ENCODE measurements at places on chromosomes 2 and 18.
A peak's percentile ranks its signal among the peaks of the same experiment; 100 is the strongest.

- no peak for DNase-seq
Measured at GRCh38 chr2:44351088-44351487, 10.2 kb downstream of the PREPL start.

- DNase-seq: no peak
Measured at GRCh38 chr2:16011621-16011960, 71.2 kb downstream of the MYCN start.

DNA sequence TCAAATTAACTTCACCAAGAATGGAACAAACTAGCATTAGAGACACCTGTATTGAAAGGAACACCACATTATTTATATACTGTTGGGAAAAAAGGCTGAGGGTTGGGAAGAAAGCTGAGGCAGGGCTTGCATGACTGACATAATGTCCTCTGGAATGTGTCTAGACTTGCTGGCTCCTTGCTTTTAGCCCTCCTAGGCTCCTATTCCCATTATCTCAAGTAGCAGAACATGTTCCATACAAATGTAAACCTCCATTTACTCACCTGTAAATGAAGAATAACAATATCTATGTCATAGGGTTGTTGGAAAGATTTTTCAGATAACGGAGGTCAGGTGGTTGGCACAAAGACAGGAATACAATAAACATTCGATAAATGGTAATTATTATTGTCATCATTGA is 976 bp upstream of the ACADL start:
- DNase-seq: no peak

- DNase-seq: no peak
Measured at GRCh38 chr2:26997394-26997793, 27.0 kb downstream of the MAPRE3 start.

DNA sequence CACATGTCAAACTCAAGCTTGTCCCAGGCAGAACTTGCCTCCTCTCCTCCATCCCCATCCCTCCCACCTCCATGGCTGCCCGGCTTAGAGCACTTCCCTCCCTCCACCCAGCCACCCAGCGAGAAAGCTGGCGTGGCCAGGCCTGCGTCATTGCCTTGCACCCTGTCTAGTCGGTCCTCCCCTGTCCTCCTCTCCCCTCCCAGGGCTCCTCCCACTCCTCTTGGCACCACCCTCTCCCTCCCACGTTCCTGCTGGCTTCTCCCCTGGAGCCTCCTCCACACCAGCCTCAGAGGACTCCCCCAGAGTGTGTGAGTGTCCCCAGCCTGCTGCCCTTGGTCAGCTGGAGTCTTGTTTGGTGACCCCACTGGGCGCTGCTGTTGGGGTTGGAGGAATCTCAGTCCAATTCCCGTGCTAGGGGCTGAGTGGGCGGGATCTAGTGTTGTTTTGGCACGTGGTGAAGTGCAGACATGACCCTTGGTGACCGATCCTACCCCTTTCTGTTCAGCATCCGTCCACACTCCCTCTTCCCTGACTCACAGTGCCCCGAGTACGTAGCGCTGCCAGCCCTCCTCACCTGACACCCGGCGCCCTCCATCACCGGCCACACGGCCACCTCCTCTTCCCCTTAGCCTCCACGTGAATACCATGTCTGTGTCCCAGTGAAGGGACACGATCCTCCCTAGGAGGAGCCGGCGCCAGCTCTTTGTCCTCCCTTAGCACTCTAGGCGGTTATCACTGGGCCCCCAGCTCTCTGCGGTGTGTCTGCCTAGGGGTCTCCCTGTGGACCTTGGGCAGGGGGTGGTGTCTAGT is 41.4 kb downstream of the ATP6V1C2 start:
- DNase-seq: no peak

- no peak for DNase-seq
Measured at GRCh38 chr2:55869637-55870325, 53.8 kb downstream of the EFEMP1 start.

GRCh38 chr2:26454561-26455001 is 23.3 kb downstream of the OTOF start:
- no peak for DNase-seq

DNA sequence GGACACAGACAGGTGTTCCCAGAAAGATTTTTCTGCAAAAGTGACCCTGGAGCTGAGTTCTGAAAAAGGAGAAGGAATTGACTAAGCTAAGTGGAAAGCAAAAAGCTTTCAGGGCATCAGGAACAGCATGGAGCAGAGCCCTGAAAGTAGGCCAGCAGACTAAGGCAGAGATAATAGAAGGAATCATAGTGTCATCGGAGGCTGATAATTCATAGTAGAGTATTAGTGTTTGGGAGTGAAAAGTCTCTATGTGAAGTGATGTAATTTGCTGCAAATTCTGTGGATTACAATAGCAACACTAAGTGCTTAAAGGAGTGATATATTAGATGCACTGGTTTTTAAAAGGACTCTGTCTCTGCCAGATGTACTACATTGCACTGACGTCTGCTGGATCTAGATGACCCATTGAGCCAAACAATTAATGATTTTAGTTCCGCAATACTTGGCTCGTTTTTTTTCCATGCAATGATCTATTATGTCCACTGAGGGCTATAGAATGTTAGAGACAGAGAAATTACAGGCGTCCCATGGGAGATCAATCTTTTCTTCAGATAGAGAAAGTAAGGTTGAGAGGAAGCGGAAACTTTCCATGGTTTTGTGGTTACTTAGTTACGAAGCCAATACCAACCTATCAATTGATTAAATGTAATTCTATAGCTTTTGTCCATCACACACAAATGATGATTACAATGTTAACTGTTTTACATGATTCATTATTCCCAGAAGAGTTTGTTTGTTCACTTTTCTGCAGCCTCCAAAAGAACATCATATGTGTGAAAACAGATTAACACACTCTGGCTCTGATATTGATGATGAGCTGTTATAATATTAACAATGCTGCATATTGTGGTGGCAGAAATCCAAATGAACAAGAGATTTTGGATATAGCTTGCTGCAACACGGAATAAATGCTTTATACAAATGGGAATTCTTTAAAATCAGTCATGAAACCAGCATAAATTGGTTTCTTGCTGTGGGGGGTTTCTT is 143.7 kb downstream of the MC4R start:
- no peak for DNase-seq

DNA sequence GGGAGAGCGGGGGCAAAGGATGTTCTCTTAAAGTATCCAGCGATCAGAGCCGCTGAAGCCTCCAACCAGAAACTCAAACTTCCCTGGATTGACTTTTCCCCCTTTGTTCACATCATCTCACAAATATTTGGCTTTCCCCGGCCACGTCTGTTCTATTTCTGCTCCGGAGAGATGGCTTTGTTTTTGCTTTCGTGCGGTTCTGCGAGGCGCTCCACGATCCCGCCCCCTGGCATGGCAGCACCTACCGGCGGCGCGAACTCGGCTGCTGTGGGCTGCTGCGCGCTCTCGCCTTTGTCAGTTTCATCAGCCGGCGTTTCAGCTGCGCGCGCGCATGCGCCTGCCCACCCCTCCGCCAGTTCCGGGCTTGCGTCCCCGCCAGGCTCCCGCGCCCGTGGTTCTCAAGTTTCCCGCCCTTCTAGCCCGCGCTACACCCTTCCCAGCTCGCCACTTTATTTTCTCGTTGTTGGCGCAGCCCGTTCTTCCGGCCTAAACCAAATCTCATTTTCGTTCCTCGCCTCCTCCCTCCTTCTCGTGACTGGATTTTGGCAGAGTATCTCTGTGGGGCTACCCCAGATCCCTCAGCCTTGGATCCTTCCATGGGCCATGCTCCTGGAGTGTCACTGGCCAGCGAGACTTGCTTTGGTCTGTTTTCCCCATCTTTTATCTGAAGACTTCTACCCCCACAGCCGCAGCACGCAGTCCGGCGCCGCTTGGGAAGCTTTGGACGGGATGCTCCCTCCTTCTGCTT is 98.0 kb downstream of the INSIG2 start:
- peak; percentile 90 for DNase-seq

DNA sequence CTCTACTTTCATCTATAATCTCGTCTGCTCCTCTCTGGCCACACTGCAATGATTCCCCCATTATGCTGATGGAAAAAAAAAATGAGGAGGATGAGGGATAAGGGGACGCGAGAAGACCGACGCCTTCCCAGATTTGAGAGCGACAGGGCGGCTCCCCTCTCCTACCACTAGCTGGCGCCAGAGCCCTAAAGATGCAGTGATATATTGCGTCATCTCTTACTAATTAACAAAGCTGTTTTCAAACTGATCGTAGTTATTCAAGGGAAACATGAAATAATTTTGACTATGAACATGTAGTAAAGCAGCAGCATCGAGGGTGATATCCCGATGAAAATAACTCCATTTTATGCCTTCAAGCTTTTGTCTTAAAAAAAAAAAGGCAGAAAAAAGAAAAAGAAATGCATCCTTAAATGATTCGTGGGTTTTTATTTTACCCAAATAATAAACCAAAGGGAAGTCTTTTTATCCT is 48.0 kb upstream of the HNRNPA3 start:
- DNase-seq: peak; percentile 89

All from glutamatergic neuron (in vitro differentiated cells).